Choroid plexus epithelial cell (primary cell): ENCODE measurements at places on chromosomes 1 and 21.

GRCh38 chr1:170620164-170620563 is 43.8 kb upstream of the PRRX1 start:
- no peak for DNase-seq

DNA sequence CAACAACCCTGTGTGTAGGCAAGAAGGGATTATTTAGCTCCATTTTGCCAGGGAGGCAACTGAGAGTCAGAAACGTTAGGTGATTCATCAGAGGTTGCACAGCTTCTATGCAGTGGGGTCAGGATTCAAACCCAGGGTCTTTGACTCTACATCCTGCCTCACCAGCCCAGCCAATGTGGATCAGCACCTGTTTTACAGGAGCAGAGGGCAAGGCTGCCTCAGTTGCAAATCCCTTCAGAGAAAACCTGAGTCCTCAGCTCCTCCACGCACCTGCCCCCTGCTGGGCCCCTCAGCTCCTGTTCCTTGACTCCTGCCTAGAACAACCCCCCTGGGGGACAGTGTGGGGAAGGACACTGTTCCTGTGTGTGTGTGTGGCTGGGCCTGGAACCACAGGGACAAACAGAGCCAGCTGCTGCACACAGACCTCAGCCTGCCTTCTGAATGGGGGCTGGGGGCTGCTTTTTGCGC is 61.6 kb downstream of the LRRN2 start:
- peak; percentile 4 for DNase-seq

GRCh38 chr1:153380711-153381110 is 5.3 kb upstream of the S100A12 start:
- DNase-seq = no peak

- DNase-seq = no peak
These were observed 13.2 kb upstream of the COL6A2 start for GRCh38 chr21:46084709-46085108.

DNA sequence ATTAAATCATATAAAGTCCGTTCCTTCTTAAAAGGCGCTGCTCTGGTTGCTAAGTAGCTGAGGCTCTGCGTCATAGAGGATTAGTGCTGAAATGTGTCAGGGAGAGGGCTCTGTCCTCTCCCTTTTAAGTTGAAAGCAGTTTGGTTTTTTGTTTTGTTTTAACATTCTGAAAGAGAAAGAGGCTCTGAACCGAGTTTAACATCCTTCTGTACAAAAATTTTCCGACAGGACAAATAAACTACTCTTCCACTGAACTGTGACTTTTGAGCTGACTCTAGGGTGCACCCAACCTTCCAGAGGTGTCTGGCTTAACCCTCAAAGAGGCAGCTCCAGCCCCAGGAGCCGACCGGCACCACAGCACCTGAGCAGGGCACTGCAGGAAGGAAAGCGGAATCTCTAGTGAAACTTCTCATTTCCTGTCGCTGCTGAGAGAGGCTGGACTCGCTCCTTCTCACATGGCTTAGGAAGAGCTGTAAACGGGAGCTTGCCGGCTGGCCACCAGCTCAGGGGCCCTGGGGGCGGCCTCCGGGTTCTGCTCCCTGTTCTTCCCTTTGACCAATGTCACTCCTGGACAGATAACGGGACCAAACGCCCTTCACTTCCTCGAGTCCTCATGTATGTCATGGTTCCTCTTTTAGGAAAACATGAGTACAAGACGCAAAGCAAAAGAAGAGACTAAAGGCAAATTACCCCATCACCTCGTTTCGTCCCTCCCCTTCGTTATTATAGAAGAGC is 1.2 kb downstream of the VAV3 start:
- peak; percentile 67 for DNase-seq

GRCh38 chr1:116231752-116232151 is 120.6 kb downstream of the MAB21L3 start:
- DNase-seq = no peak

DNA sequence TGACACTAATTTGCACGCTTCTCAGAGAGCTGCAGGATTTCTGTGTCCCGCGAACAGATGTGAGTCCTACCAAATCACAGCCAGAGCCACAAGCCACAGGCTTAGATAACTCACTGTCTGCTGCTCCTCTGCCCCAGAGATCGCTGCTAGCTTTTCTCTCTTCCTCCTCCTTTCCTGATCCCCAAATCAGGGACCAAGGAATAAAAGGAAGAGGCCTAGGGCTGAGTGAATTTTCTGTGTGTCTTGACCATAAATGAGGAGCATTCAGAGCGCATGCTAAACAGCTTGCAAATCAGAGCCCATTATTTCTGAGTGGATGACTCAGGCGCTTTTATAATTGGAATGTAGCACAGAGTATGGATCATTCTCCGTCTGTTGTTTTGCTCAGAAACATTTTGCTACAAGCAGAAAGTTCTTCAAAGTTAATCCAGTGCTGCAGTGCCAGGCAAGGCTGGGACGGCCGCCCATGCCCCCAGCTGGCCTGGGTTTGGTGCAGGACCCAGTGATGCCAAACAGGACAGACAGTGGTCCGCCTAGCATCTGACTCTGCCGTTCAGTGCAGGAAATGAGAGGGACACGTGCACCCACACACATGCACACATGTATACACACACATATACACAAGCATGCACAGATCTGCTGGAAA is 38.2 kb downstream of the KCNAB2 start:
- no peak for DNase-seq

DNA sequence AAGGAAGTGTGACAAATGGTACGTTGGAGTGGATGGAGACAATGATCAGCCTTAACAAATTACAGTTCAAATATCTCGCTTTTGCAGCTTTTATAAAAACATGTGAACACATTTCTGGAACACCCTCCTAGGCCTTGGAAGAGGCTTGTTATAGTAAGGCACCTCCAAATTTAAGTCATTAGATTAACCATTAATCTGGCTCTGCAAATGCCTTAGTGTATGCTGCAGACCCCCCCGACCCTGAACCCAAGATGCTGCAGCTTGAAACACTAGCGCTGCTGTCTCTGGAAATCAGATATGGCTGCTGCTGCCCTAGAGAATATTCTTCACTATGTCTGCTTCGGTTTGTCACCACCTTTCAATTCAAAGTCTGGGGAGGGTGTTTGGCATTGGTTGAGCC is 196.4 kb downstream of the MIS18A start:
- DNase-seq = no peak

GRCh38 chr1:200906491-200906890 is 11.8 kb downstream of the INAVA start:
- no peak for DNase-seq

- DNase-seq = no peak
These were observed 22.6 kb downstream of the TNFRSF8 start for GRCh38 chr1:12085643-12086260.

DNA sequence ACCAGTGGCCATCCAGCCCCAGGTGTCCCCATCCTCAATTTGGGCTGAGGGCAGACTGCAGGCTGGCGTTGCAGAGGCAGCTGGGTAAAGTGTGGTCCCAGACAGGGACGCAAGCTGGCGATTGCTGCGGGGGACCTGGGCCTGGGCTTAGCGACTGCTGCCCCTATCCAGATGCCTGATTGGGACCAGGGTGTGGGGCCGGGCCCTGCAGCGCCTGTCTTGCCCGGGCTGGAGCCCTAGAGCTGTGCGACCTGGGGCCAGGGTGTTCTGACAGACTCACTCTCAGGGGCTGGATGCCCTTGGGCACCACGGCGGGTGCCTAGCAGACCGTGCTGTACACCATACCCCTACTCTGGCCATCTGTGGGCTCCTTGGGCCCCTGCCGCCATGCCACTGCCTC is 16.2 kb upstream of the FAAP20 start:
- no peak for DNase-seq

DNA sequence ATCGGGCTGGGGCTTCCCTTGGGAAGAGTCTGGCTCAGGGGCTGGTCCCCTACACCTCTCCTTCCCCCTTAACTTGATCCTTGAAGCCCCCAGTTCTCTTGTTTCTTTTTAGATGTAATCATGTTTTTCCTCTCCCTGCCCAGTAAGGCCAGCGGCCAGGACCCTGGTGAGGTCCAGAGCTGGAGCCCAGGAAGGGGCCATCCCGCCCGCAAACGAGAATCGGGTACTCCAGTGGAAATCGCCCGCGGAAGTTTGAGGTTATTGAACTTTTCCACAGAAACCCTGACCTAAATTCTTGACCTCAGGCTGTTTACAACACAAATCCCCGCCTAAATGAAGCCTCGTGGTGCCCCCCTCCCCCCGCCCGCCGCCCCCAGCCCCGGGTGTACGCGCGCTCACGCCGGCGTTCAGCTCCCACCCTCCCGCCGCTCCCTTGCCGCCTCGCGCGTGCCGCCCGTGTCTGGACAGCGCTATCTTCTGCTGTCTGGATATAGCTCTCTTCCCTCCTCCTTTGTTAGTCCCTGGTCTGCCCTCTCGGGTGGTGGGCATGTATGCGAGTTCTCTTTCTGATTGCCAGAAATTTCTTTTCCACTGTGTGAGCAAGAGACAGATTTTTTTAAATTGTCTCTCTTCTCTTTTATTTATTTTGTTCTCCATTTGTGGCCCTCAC is 165.9 kb upstream of the CACNA1E start:
- no peak for DNase-seq

GRCh38 chr1:28266920-28267322 is 7.6 kb downstream of the SESN2 start:
- no peak for DNase-seq

DNA sequence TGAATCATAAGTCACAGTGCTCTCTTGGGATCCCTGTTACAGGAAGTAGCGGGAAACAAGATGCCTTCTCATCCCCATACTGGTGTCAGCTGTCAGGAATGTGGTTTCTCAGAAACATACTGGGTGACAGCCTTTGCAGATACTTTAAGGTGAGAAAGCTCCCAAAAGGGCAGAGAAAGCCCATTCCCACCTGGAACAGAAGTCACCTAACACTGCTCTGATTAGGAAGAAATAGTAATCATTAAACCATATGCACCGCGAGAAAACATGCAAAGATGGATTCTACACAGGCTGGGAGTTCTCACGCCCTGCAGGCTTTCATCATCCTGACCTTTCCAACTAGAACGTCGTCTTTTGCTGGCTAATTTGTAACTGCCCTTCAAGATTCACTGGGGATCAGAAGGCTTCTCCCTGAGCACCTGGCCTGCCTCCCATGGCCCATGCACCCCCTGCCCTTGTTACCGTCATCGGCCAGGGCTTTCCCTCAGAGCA is 46.2 kb upstream of the SLC44A3 start:
- DNase-seq = peak; percentile 93

- no peak for DNase-seq
These were observed 7.8 kb upstream of the GJB5 start for GRCh38 chr1:34746785-34747637.

DNA sequence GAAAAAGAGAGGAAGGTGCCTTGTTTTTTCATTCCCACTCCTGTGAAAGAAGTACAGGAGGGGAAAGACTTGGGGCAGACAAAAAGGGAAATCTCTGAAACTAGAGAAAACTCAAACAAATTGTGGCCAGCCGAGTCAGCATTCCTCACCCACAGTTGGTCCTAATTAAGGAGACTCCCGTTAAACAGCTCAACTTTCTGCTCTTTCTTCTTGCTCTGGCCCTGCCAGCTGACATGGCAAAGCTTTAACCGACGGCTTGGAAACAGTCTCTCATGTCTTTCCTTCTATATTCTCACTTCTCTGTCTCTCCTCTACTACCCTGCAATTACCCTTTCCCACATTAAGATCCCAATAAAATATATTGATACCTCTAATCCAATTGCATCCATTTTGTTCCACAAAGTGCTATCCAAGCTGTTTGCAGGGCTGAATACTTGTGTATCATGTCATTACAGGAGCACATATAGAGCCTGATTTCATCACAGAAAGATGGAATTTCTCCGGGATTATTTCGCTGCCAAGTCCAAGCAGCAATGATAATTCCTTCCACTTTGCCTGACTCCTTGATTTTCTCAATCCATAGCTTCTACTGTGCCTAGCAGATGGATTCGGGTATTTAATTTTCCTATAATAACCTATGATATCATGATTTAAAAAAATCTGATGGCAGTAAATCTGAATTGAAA is 65.4 kb upstream of the IPO9 start:
- peak; percentile 57 for DNase-seq

DNA sequence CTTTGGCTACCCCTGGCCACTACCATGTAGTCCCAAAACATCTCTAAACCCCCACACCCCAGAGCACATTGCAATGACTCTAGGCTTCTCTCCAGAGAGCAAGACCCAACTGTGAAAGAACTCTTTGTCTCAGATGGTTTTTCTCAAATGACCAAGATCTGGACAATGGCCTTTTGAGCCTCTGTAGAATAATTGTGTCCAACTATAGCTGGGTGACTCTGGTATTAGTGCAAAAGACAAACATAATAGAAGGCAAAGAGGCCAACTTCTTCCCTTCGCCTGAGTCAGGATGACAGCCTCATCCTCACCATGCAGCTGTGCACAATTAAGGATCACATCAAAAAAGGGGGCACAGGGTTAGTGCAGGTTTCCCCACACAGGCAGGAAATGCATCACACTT is 139.6 kb downstream of the BRINP2 start:
- DNase-seq = no peak

DNA sequence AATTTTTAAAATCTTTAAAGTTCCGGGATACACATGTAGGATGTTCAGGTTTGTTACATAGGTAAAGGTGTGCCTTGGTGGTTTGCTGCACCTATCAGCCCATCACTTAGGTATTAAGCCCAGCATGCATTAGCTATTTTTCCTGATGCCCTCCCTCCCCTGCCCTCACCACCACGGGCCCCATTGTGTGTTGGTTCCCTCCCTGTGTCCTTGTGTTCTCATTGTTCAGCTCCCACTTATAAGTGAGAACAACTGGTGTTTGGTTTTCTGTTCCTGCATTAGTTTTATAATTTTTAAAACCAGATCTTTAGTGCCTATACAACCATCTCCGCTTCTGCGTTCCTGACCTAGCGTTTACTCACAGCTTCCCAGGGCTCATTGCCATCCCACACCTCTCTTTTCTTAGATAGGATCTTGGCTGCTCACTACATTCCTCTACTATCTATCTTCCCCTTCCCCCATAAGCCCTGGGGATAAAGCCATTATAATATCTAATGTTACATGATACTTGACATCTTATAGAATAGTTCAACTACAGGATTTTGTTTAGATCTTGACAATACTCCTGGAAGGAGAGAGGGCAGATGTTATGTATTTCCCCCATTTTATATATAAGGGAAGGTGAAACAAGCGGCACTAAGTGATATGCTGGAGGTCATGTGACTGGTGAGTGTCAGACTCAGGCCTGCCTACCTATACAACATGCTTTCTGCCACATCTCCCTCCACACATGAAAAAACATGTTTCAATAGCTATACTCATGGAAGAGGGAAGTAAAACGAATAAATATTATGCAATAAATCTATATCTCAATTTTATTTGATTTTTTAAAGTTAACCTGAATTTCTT is 52.3 kb upstream of the DNAJC6 start:
- no peak for DNase-seq

DNA sequence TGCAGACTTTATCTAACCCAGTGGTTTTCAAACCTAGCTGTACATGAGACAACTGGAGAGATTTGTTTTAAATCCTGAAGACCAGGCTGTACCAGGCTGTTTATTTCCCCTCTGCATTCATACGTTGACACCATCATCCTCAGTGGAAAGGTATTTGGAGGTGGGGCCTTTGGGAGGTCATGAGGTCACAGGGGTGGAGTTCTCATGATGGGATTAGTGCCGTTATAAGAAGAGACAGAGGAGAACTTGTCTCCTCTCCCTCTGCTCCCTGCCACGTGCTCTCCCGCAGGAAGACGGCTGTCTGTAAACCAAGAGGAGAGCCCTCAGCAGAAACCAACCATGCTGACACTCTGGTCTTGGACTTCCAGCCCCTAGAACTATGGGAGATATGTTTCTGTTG is 165.4 kb downstream of the ADSS2 start:
- DNase-seq = no peak

- no peak for DNase-seq
These were observed 651 bp upstream of the GABRD start for GRCh38 chr1:2018217-2019171.
